ENCODE measurements at places on chromosomes 2 and 18.

- DNase-seq = no peak
These were observed 4.0 kb downstream of the BAZ2B start for GRCh38 chr2:159612255-159612901.

- no peak for DNase-seq
These were observed 222.2 kb downstream of the BCL11A start for GRCh38 chr2:60331115-60331809.

DNA sequence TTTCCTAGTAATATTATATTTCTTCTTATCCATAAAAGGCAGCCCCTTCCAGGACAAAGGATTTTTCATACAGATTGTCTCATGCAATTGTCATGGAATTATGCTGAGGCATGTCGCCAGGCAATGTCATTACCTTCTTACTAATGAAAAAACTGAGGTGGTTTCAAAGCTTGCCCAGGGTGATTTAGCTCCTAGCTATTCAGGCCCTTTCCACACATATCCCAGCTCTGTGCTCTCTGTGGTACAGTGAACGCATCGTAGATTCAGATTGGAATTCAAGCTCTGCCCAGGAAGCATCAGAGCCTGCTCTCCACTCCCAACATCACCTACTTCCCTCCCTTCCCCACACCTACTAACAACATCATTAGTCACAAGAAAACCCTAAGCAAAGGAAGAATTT, 60.1 kb downstream of the ATP8B1 start:
- no peak for DNase-seq

DNA sequence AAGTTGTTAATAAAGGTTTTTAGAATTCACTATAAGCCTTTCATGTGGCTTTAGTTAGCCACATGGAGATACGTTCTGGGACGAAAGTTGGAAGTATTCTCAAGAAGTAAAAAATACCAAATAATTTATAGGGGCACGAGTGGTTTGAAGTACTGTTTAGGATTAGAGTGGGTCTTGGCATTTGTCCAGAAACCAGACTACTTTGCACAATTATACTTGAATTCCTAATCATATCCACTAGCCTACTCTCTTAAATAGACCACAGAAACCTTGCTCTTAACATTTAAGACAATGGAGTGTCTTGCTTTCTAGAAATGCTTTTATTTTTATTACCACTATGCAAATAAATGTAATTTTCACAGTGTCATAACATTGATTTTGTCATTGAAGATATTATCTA, 44.6 kb downstream of the UBE2E3 start:
- DNase-seq = no peak

GRCh38 chr2:32652555-32653209, 24.8 kb downstream of the TTC27 start:
- no peak for DNase-seq

DNA sequence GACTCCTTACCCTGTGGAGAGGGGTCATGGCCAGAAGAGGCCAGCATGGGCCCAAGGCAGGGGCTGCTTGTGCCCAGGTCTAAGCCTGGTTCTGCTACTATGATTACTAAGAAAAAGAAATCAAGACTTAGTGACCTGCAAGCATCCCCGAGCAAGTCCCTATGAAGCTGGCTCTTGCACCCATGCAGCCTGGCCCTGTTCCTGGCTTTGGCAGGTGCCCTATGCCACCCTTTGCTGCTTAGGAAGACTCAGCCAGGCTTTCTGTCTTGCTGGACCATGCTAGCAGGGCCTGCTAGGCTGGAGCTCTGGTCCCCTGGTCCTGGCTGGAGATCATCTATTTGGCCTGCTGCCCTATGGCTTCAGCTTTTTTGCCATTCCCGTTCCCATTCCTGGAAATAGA, 309.4 kb upstream of the EPAS1 start:
- DNase-seq = no peak

GRCh38 chr2:190062053-190062452, 476 bp downstream of the MSTN start:
- DNase-seq = no peak

- no peak for DNase-seq
These were observed 37.5 kb downstream of the SLC39A10 start for GRCh38 chr2:195694553-195694952.

DNA sequence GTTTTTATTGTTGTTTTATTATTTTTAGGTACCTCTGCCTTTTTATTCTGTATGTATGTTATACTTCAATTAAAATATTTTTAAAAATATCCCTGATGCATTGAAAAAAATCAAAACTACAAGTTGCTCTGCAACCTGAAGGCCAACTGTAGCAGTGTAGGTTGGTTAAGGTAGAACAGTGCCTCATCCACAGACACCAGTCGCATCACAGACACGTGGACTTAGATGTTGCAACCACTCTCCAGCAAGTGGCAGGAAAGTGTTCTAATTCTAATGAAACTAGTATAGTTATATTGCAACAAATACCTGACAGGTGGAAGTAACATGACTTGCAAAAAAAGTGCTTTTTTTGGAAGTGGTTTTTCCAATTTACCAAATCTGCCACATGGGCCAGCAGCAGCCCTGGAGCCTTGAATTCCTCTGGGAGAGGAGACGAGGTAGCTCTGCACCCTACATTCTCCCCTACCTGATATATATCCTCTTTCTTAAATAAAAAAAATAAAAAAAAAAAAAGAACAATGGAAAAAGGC, 28.4 kb upstream of the SLC3A1 start:
- DNase-seq = no peak

DNA sequence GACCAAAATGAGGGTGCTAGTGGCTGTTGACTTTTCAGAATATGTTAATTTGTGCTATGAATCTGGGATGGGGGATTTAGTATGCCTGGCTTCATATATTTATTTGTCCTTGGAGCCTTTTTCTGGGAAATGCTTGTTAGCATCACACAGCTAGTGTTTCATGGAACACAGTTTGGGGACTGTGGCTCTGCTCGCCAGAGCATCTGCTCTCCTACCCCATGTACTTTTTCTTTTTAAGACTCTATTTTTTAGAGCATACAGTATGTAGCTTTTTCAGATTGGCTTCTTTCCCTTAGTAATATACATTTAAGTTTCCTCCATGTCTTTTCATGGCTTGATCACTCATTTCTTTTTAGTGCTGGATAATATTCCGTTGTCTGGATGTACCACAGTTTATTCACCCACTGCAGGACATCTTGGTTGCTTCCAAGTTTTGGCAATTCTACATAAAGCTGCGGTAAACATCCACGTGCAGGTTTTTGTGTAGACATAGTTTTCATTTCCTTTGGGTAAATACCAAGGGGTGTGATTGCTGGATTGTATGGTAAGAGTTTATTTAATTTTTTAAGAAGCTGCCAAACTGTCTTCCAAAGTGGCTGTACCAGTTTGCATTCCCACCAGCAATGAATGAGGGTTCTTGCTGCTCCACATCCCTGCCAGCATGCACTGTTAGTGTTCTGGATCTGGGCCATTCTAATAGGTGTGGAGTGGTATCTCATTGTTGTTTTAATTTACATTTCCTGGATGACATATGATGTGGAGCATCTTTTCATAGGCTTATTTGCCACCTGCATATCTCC, 44.1 kb downstream of the EFR3B start:
- no peak for DNase-seq

GRCh38 chr2:5035057-5035488, 657.1 kb upstream of the SOX11 start:
- DNase-seq = no peak

- no peak for DNase-seq
These were observed 76.4 kb downstream of the RHOB start for GRCh38 chr2:20523073-20523798.

GRCh38 chr2:74070991-74071390, 76.7 kb downstream of the BOLA3 start:
- no peak for DNase-seq

DNA sequence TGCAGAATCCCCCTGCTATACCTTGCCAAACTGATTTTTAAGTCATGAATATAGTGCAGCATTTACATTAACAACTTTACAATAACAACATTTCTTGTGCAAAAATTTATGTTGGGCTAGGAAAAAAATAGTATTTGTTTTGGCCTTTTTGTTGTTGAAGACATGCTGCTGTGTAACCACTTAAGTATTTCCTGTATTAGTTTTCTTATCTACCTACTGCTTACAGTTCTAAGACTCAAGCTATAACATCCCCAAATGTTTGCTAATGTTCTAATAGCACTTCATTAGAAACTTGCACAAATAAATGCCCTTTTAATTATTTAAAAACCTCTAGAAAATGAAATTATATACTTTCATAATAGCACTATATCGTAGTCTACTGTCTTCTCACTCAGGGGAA, 154.3 kb upstream of the DOCK10 start:
- no peak for DNase-seq

DNA sequence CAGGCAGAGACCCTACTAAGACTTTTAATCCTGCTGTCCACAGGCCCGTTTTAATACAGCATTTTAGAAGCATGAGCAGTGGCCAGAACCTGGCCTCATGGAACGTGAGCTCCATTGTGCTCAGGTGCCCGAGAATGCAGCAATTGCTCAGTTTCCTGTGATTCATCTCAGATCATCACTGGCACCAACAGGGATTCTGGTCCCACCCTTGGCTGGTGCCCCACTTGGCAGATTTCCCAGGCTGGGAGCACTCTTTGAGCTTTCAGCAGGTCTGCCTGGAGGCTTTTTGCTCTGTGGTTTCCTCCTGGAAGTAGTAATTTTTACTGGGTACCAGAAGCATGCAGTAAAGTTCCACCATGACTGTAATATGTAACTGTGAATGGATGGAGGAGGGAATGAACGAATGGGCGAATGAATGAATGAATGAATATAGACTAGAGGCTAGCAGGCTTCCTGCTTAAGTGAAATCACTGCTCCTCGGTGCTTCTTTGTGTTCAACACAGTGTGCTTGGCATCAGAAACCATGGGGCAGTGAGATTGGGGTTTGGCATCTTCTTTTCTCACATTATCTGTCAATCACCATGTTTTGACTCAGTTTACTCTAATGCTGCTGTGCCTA, 312.9 kb downstream of the PRKCE start:
- DNase-seq = peak; percentile 15

- DNase-seq = peak; percentile 58
These were observed 9.9 kb downstream of the TNP1 start for GRCh38 chr2:216849987-216850386.

GRCh38 chr2:176461809-176462670, 192.8 kb downstream of the MTX2 start:
- no peak for DNase-seq

GRCh38 chr2:98654699-98655495, 46.5 kb downstream of the UNC50 start:
- peak; percentile 76 for DNase-seq

GRCh38 chr2:85015653-85016360, 44.8 kb downstream of the KCMF1 start:
- no peak for DNase-seq

GRCh38 chr2:188085421-188085820, 206.3 kb upstream of the GULP1 start:
- DNase-seq = no peak

DNA sequence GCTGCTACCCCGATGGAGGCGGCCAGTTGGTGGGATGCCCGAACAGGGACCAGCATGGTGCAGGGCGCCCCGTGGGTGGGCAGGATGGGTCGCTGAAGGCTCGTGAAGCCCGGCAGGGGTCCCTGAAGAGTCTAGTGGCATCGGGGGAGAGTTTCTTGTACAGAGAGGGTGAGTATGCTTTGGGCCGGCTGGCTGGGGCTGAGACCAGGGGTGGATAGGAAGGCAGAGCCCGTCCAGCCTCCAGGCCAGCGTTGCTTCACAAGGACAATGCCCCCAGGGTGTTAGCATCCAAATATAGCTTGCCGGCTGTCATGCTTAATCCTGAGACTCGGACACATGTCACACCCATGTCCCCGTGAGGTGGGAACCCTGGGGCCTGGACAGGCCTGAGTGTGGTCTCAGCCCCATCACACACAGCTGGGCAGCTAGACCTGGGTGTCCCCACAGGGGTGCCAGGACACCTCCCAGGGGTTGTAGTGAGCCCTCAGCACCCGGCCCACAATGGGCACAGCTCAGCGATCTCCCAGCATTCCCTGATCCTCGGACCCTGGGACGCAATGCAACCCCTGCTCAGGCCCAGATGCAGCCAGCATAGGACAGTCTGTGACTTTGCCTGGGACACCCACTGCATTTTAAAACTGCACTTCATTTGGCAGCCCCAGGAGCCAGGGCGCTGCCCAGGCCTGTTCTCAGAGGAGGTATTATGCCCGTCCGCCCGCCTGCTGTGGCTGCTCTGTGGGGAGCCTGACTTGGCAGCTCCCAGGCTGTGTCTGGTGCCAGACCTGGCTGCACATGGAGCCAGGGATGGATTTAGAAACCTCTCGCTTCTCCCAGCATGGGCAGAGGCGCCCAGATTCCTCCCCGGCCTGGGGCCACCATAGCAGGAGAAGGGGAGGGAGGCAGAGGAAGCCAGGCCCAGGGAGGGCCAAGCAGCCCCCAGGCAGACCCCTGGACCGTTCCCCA, 36.4 kb downstream of the RAMP1 start:
- no peak for DNase-seq

- DNase-seq = no peak
These were observed 58.1 kb downstream of the SPOPL start for GRCh38 chr2:138559641-138560040.

DNA sequence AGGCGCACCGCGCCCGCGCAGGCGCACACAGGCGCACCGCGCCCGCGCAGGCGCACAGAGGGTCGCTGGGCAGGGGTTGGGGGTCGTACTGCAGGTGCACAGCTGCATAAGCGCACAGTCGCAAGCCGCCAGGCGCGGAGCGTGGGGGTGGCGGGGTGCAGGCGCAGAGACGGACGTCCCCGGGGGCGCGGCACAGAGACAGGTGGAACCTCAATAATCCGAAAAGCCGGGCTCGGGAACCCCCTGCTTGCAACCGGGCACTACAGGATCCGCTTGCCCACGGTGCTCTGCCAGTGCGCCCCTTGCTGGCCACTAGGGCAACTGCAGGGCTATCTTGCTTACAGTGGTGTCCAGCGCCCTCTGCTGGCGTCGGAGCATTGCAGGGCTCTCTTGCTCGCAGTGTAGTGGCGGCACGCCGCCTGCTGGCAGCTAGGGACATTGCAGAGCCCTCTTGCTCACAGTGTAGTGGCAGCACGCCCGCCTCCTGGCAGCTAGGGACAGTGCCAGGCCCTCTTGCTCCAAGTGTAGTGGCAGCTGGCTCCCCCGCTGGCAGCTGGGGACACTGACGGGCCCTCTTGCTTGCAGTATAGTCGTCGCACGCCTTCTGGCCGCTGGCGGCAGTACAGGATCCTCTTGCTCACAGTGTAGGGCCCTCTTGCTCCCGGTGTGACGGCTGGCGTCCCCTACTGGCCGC, 34.9 kb downstream of the FAM110C start:
- DNase-seq = peak; percentile 87

- DNase-seq = no peak
These were observed 26.4 kb upstream of the TDRD15 start for GRCh38 chr2:21097331-21097730.

GRCh38 chr2:229884775-229885699, 36.8 kb downstream of the TRIP12 start:
- DNase-seq = no peak

Measured in activated CD8-positive, alpha-beta T cell treated with anti-CD3 and anti-CD28 coated beads for 36 hours (primary cell).